ENCODE measurements at places on chromosomes 7 and 10. TPM values are rescaled to one million over a fixed set of nuclear protein-coding genes. Genes with fewer than 3 reads are reported as not detected.

OPALIN gene
- not detected for total RNA-seq

ARHGAP22 gene
- total RNA-seq, result 0.27 TPM

DOCK1 gene
- 0.75 TPM for total RNA-seq

PIK3AP1 gene
- total RNA-seq, result 2.7 TPM

SNX8 gene
- 42.4 TPM for total RNA-seq

PRPS1L1 gene
- total RNA-seq, result not detected

DLX5 gene
- not detected for total RNA-seq

CLIP2 gene
- 1.8 TPM for total RNA-seq

VGF gene
- total RNA-seq, result 0.11 TPM

RAMP3 gene
- not detected for total RNA-seq

PLXNA4 gene
- 0.07 TPM for total RNA-seq

CCDC186 gene
- total RNA-seq, result 13.9 TPM

METTL27 gene
- total RNA-seq, result 2.1 TPM

EVX1 gene
- total RNA-seq, result not detected

GRCh38 chr7:368651-369475 lies 78.9 kb downstream of the FOXL3 start:
- no peaks in the 10 kb centered on the region for H3K27me3 ChIP-seq
- H3K4me1 ChIP-seq, result peaks cover 32% of the 10 kb centered on the region
- no peak for DNase-seq
- no peak overlapping the region for H3K27ac ChIP-seq

DNA sequence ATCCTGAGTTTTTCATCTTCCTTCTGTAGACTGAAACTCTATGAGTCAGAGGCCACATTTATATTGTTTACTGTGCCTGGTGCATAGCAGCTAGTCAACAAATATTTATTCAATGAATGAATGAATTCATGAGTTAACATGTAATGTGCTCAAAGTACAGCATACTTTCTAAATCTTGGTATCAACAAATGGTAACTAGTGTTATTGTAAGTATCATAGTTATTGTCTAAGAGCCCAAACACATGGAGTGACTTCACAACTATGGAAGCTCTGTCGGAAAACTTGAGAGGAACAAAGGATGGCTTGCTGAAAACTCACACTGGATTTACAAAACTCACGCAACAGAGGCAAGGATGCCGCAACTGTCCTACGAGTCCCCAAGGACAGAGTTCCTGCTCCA lies 35.9 kb downstream of the DENND2A start:
- no peak for DNase-seq
- no peaks in the 10 kb centered on the region for H3K36me3 ChIP-seq
- H3K4me1 ChIP-seq, result no peaks in the 10 kb centered on the region
- no peak overlapping the region for H3K27ac ChIP-seq

DNA sequence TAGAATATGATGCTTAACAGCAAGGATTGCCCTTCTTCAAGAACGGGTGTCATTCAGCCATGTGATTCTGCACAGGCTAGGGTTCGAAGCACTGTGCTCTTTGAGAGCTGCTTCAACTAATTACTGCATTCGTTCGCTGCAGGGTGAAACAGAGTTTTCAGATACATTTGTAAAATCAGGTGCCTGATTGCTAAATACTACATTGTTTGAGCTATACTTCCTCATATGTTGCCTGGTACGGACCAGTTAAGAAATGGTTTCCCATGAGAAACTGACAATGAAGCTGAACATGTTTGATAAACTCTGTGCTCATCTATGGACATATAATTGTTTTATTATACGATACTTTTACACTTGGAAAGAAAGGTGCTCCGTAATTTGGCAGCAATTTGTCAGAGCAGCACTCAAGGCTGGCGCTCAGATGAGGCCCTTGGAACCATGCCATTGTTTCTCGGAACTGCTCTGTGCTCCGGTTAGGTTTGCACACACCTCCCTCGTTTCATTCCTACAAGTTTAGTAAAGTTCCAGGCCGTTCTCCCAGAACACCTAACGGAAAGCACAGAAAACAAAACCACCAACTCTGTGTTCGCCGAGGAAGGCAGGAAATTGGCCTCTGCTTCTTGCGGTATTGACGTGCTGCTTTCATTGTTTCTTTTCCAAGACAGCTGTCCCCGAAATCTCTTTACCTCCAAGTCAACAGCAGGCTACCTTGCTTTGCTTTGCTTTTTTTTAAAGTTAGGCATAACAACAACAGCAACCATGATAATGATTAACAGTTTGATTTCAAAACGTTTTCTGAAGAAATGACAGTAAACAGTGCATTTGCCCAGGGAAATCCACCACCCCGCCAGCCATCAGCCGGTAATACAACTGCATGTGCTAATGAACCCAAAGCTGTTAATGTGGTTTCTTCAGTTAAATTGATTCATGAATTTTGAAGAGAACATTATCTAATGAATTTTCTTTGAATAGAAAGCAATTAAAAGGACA lies 206.9 kb downstream of the EBF3 start:
- no peaks in the 10 kb centered on the region for H3K27me3 ChIP-seq
- no peak for DNase-seq
- H3K4me3 ChIP-seq, result peak overlapping the region; percentile 14
- peaks cover 10% of the 10 kb centered on the region for H3K4me1 ChIP-seq

- peaks cover 3% of the 10 kb centered on the region for H3K27me3 ChIP-seq
- H3K27ac ChIP-seq, result no peak overlapping the region
- no peak overlapping the region for H3K4me3 ChIP-seq
- peaks cover 20% of the 10 kb centered on the region for H3K36me3 ChIP-seq
- no peak for DNase-seq
- peaks cover 14% of the 10 kb centered on the region for H3K4me1 ChIP-seq
Observed at GRCh38 chr10:133445268-133445732, 8.4 kb upstream of the SCART1 start.

DNA sequence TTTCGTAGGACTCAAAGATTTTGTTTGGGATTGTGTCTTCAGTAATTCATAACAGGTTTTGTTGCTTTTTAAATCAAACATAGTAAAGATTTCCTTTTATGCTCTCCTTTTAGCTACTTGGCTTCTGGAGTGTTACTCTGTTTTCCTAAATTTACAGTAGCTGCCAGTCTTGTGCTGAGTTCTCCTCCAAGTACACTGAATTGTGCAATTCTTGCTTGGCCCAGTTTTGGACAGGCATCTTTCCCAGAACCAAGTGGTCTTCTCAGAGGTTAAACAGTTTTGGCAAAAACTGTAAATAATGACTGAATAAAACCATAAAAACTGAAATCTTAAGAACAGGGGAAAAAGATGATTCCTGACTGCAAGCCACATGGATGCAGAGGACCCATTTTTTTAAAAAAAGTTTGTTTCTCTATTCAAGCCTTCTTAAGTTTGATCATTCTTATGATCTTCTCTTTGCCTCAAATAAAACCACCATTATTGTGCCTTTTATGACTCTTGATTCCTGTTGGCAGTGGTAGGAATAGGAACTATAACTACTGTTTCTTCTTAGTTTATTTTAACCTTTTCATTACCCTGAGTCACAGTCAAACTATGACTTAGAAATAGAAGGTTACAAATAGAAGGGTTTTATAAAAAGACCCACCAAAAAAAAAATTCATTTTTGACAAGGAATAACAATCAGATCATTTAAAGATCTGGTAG lies 88.0 kb downstream of the MDFIC start:
- peaks cover 63% of the 10 kb centered on the region for H3K4me1 ChIP-seq
- H3K4me3 ChIP-seq, result no peak overlapping the region
- no peaks in the 10 kb centered on the region for H3K27me3 ChIP-seq
- DNase-seq, result no peak
- H3K36me3 ChIP-seq, result peaks cover 45% of the 10 kb centered on the region
- H3K27ac ChIP-seq, result peak overlapping the region; percentile 72

DNA sequence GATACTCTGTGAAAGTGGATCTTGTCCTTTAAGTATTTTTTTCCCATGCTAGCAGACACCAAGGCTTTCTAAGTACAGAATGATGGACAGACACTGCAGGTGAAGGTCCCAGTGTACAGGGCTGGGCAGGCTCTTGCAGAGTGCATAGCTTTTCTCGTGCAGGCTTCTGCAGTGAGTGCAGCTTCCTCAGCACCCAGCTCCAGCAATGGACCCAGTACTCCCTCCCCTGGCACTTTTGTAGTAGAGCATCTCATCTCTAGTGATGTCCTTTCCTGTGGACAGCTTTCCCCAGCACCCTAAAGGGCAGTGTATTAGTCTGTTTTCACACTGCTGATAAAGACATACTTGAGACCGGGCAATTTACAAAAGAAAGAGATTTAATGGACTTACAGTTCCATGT lies 104.3 kb downstream of the CUL2 start:
- no peak overlapping the region for H3K27ac ChIP-seq
- no peak overlapping the region for H3K4me3 ChIP-seq
- no peaks in the 10 kb centered on the region for H3K36me3 ChIP-seq
- no peak for DNase-seq
- no peaks in the 10 kb centered on the region for H3K4me1 ChIP-seq

DNA sequence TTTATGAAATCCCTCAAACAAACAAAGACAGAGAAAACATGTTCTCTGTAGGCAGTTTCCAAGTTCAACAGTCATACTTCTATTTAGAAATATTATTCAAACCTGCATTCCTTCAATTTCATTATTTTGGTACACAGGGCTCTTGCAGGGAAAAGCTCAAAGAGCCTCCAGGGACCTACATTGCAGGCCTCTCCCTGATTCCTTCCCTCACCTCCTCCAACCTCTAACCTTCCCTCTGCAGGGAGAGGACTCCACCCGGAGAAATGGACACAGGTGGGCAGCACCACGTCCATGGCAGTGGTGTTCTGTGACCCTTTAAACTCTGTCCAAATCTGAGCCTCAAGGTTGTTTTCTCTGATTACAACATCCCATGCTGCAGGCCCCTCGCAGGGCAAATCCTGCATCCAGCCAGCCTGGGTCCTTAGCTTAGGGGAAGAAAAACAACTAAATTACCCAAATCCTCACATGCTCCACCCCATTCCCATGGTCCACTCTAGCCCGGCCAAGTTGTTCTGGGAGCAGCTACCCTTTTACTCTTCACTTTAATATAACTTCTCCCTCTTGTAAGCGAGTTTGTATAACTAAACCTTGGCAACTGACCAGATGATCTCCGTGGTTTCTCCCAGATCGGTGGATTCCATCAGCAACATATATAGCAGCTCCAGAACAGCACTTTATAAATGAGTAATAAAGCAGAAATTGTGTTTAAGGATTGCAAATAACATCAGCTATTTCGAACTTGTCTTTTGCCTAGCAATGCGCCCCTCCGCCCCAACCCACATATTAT lies 129.8 kb downstream of the CUBN start:
- peaks cover 58% of the 10 kb centered on the region for H3K4me1 ChIP-seq
- no peak overlapping the region for H3K27ac ChIP-seq
- no peaks in the 10 kb centered on the region for H3K36me3 ChIP-seq
- peaks cover 9% of the 10 kb centered on the region for H3K27me3 ChIP-seq
- DNase-seq, result no peak

- no peak for DNase-seq
- no peak overlapping the region for H3K4me3 ChIP-seq
- no peaks in the 10 kb centered on the region for H3K4me1 ChIP-seq
- no peaks in the 10 kb centered on the region for H3K36me3 ChIP-seq
Observed at GRCh38 chr10:112907893-112908292, 42.2 kb upstream of the TCF7L2 start.

DNA sequence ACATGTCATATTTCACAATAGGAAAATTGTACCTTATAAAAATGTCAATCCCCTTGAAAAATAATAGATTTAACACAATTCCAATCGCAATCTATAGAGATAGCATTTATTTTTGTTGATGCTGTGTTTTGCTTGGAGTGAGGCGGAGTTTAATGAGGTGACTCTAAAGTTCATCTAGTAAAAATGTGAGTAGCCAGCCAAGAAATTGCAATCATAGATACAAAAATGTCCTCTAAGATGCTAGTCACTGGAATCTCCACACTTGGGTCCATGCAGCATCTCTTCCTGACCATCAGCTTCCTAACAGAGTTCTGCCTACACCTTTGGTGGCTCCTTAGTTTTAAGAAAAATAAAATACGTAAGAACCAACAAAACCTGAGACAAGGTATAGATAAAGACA lies 44.9 kb downstream of the GLI3 start:
- no peak for DNase-seq
- H3K36me3 ChIP-seq, result no peaks in the 10 kb centered on the region
- peaks cover 14% of the 10 kb centered on the region for H3K4me1 ChIP-seq
- H3K27me3 ChIP-seq, result peaks cover 6% of the 10 kb centered on the region
- no peak overlapping the region for H3K4me3 ChIP-seq

DNA sequence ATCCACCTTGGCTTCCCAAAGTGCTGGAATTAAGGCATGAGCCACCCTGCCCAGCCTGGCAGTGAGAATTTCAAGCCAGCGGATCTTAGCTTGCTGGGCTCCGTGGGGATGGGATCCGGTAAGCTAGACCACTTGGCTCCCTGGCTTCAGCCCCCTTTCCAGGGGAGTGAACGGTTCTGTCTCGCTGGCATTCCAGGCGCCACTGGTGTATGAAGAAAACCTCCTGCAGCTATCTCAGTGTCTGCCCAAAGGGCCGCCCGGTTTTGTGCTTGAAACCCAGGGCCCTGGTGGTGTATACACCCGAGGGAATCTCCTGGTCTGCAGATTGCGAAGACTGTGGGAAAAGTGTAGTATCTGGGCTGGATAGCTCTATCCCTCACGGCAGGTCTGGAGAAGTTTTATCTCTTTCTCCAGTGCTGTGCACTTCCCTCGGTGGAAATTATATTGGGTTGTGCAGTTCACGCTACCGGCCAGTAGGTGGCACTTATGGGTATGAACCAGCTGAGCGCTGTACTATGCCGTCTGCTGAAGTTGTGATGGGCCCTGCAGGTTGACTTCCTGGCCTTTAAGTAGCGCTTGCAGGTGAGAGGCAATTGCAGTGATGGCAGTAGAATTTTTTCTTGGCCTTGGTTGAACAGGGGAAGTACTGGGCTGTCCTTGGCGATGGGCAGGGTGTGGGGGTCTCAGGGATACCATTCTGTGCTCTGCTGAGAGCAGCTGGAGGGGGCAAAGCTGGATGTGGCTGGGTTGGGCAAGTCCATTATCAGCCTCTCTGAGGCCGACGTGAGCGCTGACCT lies 138.0 kb upstream of the MTPN start:
- no peak overlapping the region for H3K4me3 ChIP-seq
- no peaks in the 10 kb centered on the region for H3K4me1 ChIP-seq
- H3K27me3 ChIP-seq, result peaks cover 3% of the 10 kb centered on the region
- peak; percentile 75 for DNase-seq

- H3K4me3 ChIP-seq, result no peak overlapping the region
- no peak overlapping the region for H3K27ac ChIP-seq
- H3K27me3 ChIP-seq, result peaks cover 10% of the 10 kb centered on the region
Observed at GRCh38 chr10:75801121-75801520, 369.7 kb downstream of the LRMDA start.

DNA sequence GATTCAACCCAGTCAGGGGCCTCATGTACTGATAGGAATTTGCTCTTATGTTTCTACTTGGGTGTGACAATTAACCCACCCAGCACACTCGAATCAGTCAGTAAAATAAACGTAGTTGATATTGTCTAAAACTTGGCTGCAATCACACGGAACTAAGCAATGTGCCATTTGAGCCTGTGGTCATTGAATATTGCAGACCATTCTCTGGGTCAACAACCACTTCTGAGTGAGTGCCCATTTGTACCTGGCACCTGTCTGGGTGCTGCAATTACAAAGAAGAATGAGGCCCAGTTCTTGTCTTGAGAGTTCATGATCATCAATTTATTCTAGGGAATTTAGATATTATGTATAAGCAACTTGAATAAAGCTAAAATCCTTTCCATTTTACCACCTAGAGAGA lies 29.8 kb downstream of the NPY start:
- H3K4me1 ChIP-seq, result no peaks in the 10 kb centered on the region
- peaks cover 9% of the 10 kb centered on the region for H3K27me3 ChIP-seq
- no peak for DNase-seq
- H3K4me3 ChIP-seq, result no peak overlapping the region
- no peaks in the 10 kb centered on the region for H3K36me3 ChIP-seq
- H3K27ac ChIP-seq, result no peak overlapping the region
